SHP77 (cell line): ENCODE measurements at places on chromosomes 13 and 19.

DNA sequence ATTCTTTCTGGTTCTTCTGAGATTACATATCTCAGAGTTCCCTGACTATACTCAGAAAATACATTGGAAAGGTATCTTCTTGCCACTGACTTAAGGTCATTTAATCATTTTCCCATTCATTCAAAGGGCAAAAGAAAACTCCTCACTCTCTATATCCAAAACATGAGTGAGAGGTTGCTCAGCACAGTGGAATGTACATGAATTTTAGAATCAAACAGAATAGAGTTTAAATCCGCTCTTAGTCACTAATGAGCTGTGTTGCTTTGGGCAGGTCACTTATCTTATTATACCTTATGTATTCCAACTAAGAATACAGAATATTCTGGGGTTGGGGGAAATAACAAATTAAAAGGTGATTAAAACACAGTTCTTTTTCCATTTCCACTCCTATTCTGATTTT is 452.6 kb upstream of the KLF12 start:
- DNase-seq, result no peak

DNA sequence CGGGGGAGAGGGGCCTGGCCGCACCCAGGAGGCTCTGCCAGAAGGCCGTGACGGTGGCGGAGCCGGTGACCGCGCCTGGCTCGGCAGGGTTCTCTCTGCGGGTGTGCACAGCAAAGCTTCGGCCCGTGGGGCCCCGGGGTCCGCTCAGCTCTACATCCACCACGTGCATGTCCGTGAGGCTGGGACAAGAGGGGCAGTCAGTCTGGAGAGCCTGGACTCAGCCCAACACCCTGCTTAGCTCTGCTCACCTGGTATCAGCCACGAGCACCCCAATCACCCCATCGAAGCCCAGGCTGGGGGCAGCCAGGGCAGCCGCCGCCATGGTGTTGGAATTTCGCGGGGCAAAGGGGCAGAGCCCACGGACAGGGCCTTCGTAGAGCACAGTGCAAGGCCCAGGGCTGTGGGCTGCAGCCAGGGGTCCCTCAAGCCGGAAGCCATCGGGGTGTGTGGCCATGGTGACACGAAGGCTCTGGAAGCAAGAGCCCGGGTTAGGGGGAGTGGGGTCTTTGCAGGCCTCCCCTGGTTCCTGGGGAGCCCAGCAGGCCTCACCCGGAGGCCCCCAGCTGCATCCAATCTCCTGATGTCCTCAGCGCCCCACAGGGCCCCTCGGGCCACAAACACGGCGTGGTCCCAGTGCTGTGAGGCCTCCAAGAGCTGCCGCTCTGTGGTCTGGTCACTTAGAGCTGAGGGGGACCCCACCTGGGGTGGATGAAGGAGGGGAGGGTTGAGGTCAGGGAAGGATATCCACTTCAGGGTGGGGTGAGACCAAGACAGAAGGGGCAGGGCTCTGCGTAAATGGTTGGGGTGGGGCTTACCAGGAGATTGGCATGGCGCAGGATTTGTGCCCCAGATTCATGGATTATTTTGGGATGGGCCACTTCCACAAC is 1.4 kb downstream of the ASPDH start:
- DNase-seq, result no peak

DNA sequence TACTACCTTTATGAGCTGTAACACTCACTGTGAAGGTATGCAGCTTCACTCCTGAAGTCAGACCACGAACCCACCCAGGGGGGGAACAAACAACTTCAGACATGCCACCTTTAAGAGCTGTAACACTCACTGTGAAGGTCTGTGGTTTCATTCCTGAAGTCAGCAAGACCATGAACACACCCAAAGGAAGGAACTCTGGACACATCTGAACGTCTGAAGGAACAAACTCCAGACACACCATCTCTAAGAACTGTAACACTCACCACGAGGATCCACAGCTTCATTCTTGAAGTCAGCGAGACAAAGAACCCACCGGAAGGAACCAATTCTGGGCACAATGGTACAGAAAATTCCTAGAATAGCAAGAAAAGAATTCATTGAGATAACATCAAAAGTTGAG is 1796.5 kb upstream of the MIR17HG start:
- no peak for DNase-seq

DNA sequence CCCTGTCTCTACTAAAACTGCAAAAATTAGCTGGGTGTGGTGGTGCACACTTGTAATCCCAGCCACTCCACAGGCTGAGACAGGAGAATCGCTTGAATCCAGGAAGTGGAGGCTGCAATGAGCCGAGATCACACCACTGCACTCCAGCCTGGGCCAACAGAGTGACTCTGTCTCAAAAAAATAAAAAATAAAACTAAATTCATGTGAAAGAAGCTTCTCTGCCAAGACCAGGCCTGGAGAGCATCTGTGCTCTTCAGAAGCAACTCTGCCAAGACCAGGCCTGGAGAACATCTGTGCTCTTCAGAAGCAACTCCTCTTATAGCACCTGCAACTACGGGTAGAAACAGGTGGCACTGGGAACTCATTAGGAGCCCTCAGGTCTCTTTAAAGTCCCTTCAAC is 37.7 kb downstream of the CRYL1 start:
- DNase-seq, result no peak

- DNase-seq, result no peak
Measured at GRCh38 chr13:72960541-72960940, 98.3 kb upstream of the KLF5 start.

DNA sequence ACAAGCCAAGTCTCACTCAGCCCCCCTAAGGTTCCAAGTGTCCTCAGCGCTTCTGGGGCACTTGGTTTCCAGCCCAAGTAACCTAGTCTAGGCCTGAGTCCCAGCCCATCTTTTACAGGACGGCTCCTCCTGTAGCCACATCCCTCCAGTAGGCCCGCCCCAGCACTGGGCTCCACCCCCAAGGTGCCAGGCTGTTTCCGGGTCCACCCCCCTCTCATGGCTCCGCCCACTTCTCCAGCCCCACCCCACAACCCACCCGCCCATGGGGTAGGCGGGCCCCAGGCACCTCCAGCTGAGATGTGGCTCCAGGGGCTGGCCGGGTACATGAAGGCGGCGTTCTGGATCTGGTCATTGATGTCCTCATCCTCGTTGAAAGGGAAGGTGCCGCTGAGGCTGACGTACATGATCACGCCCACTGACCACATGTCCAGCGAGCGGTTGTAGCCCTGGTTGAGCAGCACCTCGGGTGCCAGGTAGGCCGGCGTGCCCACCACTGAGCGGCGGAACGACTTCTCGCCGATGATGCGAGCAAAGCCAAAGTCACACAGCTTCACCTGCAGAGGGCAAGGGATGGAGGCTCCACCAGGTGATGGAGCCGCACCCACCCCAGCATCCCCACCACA is 17.2 kb upstream of the DACT3 start:
- DNase-seq, result no peak

DNA sequence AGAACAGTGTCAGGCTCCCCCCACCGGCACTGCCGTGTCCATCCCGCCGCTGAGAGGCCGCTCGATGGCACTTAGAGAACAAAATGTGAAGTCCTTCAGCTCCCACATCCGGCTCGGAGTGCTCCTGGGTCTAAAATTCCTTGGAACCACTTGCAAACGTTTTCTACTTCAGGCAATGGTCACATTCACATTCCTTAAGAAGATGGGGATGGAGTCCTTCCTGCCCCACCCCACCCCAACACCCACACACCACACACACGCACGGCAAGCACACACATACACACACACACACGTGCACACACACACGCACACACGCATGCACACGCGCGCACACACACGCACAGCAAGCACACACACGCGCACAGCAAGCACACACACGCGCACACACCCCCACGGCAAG is 83.4 kb downstream of the SOX1 start:
- no peak for DNase-seq

DNA sequence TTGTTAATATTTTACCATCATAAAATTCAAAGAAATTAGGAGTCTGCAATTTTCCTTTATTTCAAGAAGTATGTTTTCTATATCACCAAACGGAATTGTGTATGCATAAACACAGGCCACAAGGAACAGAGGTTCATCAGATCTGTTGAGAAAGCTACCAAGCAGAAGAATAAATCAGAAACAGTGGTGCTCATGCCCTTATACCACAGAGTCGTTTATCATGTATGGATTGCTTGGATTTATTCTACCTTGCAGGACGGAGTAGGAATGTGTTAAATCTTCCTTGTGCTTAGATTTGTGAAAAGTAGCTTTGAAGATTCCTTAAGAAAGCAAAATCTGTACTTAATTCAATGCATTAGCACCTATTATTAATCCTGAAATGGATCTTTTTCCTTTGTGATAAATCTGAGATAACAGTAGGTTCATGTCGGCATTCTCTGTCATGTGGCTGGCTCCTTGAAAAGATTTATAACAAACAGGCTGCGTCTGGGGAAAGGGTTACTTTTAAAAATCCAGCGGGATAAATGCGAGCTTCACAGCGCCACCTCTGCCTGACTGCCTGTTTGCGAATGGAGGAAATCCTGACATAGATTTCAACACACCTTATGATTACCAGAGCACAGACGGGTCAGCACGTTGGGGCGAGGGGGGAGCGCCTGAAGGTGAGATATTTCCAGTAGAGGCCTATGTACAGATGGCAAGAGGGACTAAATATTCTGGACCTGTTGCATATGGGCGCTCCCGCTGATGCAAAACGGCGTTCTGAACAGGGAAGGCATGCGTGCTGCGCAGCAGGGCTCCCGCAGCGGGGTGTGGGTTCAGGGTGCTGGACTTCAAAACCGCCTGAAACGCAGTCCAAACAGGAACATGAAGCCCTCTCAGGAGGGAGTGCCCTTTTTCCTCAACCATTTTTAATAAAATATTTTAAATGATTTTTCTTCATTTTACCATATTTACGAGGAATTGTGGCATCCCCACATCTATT is 445.5 kb upstream of the SGCG start:
- DNase-seq, result no peak

- DNase-seq, result peak; percentile 3
Measured at GRCh38 chr13:57627663-57628062, 3.9 kb upstream of the PCDH17 start.

DNA sequence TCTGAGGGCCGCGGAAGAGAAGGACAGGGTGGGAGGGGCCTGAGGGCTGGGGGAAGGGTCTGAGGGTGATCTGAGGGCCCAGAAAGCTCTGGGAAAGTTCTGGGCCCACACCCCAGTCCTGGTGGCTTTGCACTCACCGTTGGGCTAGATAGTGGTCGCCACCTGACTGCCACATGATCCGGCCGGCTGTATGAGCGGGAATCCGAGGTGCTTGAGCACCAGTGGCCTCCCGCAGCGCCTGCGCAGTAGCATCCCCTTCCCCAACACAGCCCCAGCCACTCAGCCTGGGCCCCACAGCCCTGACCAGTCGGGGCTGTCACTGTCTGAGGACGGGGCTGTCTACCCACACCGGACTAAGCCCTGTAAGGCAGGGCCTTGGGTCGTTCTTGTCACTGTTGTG is 15.0 kb downstream of the PRODH2 start:
- no peak for DNase-seq

- DNase-seq, result no peak
Measured at GRCh38 chr13:28751175-28751960, 32.6 kb upstream of the SLC46A3 start.

GRCh38 chr13:42400188-42400833 is 128.4 kb downstream of the AKAP11 start:
- no peak for DNase-seq

DNA sequence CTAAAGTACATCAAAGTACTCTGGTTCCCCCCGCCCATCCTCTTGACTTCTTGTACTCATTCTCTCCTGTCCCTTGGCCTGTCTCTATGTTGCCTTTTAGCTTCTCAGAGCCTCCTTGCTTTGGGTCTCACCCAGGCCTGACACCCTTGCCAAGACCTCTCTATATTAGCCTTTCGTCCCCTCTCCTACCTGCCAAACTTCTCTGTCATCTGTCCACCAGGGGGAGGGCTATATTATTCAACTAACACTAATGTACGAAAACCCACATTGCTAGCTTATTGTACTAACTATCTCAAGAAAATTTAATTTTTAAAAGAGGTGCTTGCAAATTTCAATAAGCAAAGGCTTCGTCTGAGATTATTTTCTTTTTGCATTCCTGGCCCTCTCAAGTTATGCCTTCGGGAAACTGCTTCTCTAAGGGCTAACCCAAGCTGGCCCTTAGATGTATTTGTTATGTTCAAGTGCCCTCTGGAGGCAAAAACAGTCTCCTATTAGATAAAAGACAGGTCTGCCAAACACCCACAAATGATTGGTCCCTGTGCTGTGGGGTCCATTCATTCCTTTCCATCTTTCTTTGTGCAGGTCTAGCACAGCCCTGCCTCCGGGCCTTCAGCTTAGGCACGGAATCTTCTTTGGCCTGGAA is 6.3 kb upstream of the MRPS31 start:
- DNase-seq, result peak; percentile 58

DNA sequence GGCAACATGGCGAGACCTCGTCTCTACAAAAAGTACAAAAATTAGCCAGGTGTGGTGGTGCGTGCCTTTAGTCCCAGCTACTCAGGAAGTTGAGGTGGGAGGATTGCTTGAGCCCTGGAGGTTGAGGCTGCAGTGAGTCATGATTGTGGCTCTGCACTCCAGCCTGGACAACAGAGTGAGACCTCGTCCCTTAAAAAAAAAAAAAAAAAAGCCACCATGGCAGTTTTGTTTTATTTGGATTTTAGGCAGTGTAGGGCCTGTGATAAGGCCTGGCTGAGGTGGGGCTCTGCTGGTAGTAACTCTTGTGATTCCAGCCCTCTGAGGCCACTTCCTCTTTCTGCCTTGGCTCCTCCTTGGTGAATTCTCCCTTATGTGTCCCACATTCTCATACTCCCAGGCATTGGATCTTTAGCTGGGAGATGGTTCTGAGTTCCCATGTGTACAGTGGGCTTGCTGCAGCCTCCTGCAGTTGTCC is 39.2 kb downstream of the GATAD2A start:
- no peak for DNase-seq

GRCh38 chr13:89610331-89610730 is 1737.2 kb upstream of the MIR17HG start:
- no peak for DNase-seq

GRCh38 chr19:40791349-40791748 is 7.6 kb upstream of the EGLN2 start:
- DNase-seq, result no peak

GRCh38 chr13:112688560-112689302 is 1.1 kb upstream of the ATP11A start:
- no peak for DNase-seq

GRCh38 chr13:103388839-103389238 is 322.6 kb upstream of the SLC10A2 start:
- DNase-seq, result peak; percentile 17

DNA sequence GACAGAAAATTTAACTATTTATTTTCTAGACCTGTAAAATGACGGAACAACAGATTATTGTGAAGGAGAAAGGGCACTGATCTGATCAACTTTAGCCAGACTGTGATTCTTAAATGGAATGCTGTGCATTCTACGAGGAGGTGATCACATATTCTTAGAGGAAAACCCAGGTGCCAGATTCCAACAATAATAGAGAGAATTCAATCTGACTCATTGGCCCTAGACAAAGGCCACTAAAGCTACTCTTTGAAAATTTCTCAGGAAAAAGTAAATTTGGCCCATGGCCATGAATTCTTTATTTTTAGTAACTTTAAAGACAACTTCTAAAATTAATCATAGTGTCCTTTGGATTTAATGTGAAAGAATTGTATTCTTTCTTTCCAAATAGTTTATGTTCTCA is 58.6 kb upstream of the POSTN start:
- no peak for DNase-seq

GRCh38 chr19:8518536-8518935 is 4.6 kb upstream of the ZNF414 start:
- no peak for DNase-seq

GRCh38 chr19:53906211-53907192 is 2.6 kb upstream of the CACNG7 start:
- DNase-seq, result no peak
